ENCODE measurements at places on chromosomes 1 and 21.

DNA sequence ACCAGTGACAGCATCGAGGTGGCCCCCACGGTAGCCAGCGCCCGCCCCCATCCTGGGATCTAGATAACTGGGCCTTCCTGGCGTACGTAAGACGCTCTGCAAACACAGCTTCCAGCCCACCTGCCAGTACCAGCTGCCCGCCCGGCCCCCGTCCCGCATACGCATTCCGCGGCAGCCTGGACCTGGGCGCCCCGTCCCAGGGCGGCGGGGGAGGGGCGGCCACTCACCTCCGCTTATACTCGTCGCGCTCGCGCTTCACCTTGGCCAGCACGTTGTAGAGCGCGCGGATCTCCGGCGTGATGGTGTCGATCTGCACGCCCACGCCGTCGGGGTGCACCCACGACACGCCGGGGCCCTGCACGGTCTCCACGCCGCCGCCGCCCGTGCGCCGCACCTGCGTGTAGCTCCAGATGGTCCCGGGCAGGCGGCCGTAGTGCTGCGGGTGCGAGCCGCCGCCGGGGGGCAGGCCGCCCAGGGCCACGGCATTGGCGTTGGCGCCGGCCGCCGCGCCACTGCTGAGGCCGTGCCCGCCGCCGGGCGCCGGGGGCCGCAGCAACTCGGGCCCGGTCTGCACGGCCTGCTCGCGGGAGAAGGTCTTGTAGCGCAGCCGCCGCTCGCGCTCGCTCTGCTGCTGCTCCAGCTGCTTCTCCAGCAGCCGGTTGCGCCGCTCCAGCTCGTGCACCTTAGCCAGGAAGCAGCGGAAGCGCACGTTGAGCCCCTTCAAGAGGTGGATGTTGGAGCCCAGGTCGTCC is 859 bp downstream of the IFFO2 start:
- DNase-seq = no peak

GRCh38 chr1:245752561-245752960 is 597.8 kb downstream of the KIF26B start:
- DNase-seq = no peak

DNA sequence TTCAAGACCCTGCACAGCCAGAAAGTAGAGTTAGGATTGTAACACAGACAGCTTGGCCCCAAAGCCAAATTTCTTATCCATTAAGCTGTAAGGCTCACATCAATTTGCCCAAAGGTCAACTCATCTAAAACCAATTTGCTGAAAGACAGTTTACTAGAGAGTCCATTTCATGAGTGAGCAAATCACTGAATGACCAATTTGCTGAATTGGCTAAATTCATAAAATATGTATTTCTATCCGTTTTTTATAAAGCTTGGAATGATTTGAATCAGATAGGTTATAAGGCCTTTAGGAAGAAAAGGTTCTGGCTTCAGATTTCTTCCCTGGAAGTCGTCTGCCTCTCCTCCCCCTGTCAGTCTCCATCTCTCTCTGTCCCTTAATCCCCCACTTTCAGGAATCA is 168.1 kb downstream of the FCRL5 start:
- DNase-seq = no peak

GRCh38 chr1:167795810-167796740 is 74.3 kb downstream of the MPZL1 start:
- no peak for DNase-seq

DNA sequence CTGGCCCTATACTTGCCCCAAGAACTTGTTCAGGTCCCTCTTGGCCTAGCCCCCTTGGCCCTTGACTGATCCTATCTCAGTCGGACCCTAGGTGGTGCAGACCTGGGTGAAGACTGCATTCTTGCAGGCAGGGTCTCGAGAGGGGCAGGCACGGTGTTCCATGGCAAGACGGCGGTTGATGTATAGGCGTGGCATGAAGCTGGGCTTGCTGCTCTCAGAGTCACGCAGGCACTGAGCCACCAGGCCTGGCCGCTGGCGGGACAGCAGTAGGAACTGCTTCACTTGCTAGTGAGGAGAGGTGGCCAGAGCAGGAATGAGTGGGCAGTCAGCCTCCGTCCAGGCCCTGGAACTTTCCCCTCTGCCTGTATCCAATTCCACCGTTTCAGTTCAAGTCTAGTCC is 3.8 kb downstream of the HECTD3 start:
- DNase-seq = no peak

GRCh38 chr1:199173356-199173755 is 534.5 kb downstream of the PTPRC start:
- peak; percentile 17 for DNase-seq

DNA sequence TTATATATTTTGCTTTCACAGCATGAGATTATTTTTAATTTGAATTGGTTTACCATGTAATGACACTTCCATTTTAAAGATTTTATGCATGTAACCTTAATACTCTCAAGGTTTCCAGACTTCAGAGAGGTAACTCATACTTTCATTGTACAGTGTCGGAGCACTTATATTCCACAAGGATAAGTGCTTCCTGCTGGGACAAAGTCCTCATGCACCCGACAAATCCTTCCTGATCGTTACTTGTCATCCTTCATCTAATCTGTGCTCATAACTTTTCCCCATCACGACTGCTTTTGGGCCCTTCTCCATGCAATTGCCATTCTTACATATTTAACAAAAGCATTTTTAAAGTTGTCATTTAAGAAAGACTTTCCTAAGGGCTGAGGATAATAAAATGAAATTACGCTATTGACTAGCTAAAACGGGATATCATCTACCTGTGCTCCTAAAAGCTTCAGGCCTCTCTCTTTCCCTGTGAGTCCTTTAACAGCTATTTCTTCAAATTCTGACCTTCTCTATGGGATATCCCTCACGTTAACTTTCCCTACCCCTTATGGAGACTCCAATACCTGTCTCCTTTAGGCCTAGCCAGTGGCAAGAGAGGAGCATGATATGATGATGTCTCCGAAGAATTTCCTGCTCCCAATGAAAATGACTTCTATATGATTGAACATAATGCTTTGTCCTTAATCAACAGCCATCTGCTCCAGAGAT is 59.3 kb downstream of the NCAM2 start:
- DNase-seq = no peak

- DNase-seq = no peak
Observed at GRCh38 chr1:63748641-63749040, 25.2 kb upstream of the ROR1 start.

GRCh38 chr1:67945733-67946374 is 104.6 kb downstream of the DIRAS3 start:
- no peak for DNase-seq

GRCh38 chr21:21373969-21374368 is 375.8 kb downstream of the NCAM2 start:
- no peak for DNase-seq

DNA sequence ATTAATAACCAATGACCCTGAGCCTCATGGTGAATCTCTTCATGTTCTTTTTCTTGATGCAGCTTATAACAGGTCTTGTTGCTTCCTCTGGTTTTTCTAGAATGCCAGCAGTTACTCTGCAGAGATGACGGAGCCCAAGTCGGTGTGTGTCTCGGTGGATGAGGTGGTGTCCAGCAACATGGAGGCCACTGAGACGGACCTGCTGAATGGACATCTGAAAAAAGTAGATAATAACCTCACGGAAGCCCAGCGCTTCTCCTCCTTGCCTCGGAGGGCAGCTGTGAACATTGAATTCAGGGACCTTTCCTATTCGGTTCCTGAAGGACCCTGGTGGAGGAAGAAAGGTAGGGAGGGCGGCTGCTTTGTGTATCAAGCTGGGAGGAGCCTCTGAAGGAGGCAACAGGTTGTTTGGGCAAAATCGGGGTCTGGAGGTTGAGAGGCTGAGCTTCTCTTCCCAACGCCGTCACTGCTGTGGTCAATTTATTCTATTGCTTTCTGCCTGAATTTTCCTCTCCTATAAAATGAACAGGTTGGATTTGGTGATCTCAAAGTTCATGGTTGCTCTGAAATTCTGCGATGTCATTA is 6.7 kb downstream of the ABCG1 start:
- DNase-seq = no peak

- DNase-seq = no peak
Observed at GRCh38 chr1:238951809-238952208, 434.6 kb upstream of the CHRM3 start.

DNA sequence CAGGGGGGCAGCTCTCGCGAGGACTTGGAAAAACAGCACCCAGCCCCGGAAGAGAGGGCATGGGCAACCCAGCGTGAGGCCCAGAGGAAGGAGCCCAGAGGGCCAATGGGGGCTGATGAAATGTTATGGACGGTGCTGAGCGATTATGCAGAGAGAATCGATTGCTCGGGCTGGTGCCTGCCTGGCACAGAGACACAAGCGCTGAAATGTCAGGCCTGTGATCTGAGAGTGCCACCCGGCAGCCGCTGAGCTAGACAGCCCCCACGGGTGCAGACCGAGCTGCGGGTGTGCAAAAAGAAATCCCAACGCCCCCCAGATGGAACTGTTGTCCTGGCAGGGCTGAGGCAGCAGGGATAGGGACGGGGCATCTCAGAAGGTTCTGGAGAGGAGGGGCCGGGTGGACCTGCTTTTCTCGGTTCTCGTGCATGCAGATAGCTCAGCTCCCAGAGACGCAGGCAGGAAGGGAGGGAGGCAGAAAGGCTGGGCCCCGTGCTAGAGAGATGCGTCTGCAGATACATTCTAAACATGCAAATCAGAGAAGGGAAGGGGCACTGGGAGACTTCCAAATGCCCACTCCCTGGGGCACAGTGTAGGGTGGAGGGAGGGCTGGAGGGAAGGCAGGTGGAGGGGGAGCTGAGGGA is 41.5 kb downstream of the TAS1R2 start:
- DNase-seq = no peak

DNA sequence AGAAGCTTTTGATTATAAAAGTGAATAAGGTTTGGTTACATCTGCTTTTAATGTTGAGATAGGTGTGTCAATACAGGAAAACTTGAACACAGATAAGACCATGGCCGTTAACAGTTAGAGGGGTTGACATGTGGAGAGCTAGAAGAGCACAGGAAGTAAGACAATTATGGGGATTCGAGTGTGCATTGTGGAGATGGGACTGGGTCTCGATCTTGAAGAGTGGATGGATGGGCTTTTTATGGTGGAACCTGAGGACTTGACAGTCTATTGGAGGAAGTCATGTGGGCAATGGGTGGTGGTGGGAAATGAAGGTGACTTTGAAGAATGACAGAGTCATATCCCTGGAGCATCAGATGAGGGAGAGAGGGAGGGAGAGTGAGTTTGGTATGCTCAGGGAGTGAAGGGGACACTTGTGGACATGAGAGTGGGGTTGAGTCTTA is 12.1 kb downstream of the DYRK1A start:
- DNase-seq = no peak

DNA sequence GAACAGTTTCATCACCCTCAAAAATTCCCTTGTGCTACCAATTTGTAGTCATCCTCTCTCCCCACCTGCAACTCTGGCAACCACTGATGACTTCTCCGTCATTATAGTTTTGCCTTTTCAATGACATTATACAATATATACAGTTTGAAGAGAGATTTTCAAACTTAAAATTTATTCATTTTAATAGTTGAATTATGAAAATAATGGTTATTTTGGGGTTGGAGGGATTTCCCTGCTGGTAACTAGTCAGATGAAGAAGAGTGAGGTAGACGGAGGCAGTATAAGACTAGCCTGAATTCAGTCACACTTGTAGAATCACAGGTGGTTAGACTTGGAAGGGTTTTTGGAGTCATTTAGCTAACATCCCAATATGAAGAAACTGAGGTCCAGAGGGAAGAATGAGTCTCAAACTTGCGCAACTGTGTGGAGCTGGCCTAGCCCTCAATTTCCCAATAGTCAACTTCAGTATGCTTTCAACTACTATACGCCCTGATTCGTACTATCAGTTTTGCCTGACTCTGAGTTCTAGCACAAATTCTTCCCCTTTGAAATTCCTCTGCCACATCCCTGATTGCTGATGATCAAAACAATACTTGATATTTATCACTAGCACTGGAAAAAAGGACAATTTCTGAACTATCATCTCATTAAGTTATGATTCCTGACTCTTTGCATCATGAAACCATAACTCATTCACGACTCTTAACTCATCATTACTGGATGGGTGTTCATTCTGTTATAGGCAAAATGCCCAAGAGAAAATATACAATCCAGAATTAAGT is 54.2 kb downstream of the VANGL2 start:
- DNase-seq = no peak

DNA sequence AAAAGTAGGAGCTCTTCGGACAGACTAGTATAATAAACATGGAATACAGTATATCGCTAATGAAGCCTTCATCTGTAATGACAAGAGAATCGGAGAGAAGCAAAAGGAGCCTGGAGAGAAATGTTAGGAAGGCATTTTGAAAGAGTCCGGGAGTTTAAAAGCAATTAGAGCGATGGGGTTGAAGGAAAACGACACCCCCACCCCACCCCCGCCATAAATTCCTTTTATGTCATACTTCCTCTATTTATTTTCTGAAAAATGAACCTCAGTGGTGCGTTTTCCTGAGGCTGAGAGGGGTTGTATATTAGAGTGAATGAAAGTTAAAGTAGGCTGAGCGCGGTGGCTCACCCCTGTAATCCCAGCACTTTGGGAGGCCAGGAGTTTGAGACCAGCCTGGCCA is 635 bp upstream of the APH1A start:
- DNase-seq = no peak

DNA sequence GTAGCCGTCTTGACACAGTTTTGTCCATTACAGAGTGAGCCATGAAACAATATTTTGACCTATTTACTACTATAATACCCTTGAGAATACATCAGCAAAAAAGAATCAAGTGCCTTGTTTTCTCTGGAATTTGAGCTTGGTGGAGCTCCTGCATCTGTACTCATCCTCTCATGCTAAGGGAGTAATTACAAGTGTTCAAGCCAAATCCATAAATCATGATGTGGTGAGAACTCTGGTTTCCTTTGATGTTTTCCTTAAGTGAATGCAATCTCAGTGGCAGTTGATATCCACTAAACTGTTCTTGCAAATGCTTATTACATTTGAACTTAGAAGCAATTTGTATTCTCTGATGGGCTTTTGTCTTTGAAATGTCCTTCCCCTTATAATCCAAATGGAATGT is 824.6 kb upstream of the TMPRSS15 start:
- DNase-seq = no peak

- DNase-seq = no peak
Observed at GRCh38 chr1:169925505-169926482, 32.1 kb upstream of the SCYL3 start.

GRCh38 chr21:41170442-41170841 is 2.5 kb downstream of the BACE2 start:
- no peak for DNase-seq

DNA sequence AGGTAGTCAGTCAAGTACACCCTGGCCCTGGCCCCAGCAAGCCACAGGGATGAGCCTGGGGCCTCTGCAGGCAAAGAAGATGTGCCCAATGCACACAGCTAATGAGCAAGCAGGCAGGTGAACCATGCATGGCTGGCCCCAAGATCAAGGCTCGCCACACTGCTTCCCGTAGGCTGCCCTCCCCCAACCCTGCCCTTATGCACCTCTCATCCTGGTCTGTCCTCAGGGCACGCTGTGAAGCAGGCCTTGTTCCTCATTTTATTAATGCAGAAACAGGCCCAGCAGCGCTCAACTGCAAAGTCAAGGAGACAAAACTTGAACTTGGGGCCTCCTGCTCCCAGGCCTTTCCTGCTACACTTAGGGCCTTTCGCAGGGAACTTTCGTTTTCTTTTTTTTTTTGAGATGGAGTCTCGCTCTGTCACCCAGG is 35.6 kb upstream of the ID3 start:
- no peak for DNase-seq

GRCh38 chr1:61404597-61405376 is 320.2 kb downstream of the TM2D1 start:
- DNase-seq = no peak
